Sciatic nerve (tissue), 2 donors: ENCODE measurements at places on chromosomes 5 and 9.

DNA sequence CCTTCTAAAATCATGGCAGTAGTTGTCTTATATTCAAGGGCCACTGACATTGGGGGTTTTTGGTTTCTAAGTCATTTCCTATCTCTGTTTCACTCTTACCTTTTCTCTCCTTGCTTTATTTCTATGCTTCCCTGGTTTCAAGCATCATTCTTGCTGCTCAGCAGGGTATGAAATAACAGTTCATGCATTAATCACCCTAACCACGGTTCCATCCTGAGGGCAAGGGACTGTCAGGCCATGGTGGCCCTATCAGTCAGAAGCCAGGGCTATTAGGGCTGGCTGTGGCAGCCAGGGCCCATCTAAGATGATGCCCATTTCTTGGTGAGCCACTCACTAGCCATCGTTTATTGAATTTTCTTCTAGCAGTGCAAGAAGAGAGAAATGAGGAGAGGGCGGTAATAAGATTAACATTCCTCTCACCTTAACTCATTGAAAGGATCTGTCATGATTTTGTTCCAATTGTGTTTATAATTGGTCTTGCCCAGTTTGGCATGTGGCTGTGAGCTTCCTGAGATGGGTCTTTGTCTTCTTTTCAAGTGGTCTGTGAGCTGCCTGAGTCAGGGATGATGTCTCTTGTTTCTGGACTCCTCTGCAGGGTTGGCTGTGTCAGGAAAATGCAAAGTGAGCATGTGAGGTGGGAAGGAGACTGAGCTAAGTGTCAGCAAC lies 45.2 kb downstream of the CYSTM1 start:
- DNase-seq = no peak

DNA sequence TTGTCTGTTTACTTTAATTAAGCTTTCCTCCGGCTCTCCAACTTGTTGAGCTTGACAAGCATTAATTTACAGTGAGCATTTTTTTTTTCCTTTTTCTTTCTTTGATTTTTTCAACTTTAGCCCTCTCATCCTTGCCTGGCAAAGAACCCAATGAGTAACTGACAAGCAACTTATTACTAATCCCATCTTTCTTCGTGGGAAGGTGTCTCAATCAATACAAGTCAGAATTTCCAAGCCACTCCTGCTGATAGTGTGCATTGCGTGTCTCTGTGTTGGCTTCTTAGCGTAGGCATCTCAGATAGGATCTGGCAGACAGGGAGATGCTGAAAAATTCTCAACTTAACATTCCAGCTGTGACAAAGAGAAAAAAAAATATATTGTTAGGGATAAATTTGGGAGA lies 527.7 kb upstream of the WWC1 start:
- DNase-seq = no peak

GRCh38 chr5:154242964-154243376 lies 52.4 kb downstream of the GALNT10 start:
- DNase-seq = no peak

DNA sequence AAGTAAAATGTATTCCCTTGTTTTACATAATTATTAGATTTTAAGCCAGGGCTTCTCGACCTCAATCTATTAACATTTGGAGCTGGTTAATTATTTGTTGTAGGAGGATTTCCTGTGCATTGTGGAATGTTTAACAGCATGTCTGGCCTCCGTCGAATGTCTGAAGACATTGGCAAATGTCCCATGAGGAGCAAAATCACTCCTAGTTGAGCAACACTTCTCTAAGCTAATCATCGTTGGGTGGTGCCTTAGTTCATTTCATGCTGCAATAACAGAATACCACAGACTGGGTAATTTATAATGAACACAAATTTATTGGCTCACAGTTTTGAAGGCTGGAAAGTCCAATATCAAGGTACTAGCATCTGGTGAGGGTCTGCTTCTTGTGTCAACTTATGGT lies 13.4 kb upstream of the VPS13A start:
- DNase-seq = no peak

DNA sequence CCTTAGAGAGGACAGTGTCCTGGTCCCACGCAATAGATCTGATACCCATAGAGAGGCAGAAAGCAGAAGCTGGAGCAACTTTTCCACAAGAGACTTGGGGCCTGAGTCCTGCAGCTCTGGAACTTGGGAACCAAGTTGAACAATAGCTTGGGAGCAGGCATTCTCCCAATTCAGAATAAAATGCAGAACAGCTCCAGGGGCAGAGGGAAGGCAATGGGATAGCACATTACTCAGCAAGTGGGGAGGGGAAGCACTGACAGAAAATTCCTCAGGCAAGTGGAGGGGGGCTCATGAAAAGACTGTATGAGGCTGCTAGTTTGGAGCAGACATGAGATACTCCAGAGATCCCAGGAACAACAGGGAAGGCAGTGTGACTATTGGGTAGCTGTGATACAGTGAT lies 513.6 kb downstream of the HINT1 start:
- DNase-seq = no peak

DNA sequence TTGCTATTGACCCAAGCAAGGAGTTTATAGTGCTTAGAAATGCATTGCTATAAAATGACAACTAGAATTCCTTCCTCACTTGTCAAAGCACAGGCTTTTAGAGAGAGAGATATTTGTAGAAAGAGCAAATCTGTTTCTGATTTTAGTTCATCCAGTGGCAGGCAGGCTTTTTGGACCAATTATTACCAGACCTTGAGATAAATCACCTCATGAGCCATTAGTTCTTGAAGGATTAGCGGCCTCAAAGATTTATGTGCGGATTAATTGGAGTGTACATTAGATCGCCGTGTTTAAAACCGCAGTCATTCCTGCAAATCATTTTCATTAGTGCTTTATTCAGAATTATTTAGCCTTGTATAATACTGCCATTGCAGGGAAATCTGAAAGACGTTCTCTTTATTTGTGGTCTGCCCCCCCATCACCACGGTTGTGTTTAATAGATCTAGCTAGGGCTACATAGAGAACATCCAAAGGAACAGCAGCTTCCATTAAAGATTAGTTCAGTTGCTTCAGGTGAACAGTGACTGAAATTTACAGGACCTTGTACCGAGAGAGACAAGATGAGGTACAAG lies 28.8 kb upstream of the TJP2 start:
- no peak for DNase-seq

DNA sequence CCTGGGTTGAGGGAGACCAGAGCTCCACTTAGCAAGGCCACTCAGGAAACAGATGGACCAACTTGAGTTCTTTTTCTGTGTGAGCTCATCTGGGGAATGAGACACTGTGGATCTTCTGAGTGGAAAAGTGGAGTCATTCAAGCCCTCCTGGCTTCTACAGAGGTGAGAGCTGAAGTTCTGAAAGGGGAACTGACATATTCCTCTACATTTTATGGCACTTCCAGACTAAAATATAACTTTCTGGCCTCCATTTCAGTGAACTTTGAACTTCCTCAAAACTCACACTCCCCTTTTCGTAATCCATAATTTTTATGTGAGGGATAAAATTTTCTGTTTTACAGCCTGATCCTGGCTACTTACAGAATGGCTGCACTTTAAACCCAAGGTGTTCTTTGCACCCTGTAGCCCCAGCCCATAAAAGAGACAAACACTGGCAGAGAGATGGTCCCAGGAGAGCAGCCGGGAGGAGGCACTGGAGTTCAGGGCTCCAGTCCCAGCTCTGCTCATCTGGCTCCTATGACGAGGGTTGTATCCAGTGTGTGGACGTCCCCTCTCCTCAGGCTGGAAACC lies 10.8 kb downstream of the SPAAR start:
- DNase-seq = no peak

- no peak for DNase-seq
Observed at GRCh38 chr9:105127863-105128220, 116.6 kb upstream of the SLC44A1 start.

DNA sequence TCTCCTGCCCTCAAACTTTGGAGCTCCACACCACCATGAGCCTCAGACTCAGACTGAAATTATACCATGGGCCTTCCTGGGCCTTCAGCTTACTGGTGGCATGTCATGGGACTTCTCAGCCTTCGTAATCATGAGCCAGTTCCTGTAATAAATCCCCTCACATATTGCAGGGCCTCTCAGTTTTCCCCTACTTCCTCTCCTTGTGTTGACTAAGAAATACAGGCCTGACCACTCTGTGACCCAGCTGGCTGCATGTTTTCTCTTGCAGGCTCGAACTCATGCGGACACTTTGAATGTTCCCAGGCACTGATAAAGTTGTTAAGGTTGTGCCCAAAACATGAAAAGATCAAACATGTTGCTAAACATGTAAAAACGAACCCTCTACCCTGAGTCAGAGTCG lies 26.2 kb upstream of the SHC3 start:
- no peak for DNase-seq

DNA sequence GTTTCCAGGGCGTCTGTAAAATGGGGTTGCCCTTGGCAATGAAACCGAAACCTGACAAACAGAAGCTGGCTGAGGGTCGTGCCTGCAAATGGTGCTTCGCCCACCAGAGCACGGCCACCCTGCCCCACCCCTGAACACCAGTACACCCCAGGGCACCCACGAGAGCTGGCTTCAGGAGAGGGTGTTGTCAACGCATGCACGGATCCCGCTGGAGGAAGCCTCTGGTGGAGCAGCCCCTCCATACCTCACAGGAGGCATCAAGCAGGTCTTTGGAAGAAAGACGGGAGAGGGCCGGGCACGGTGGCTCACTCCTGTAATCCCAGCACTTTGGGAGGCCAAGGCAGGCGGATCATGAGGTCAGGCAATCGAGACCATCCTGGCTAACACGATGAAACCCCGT lies 8.6 kb downstream of the SLC6A3 start:
- DNase-seq = no peak

GRCh38 chr5:179212870-179213269 lies 132.4 kb downstream of the ADAMTS2 start:
- no peak for DNase-seq

- DNase-seq = no peak
Observed at GRCh38 chr5:132233081-132233480, 5.4 kb upstream of the P4HA2 start.

GRCh38 chr5:33490071-33490665 lies 49.4 kb downstream of the TARS1 start:
- no peak for DNase-seq

DNA sequence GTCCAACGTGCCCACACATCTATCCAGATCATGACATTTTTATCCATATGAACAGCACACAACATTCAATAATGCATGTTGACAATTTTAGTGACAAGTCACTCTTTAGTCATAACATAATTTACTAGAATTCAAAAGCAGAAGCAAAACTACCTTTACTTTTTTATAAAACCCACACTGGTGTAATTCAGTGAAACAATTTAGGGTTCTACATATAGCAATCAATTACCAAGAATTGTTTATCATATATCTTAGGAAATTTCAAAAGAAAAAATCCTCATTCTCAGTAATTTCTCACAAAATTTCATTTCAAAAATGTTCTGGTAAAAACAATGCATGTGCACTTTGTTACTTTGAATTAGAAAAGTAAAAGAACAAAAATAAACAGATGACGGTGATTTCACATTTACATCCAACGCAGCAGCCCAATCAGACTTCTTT lies 12.6 kb downstream of the AUH start:
- DNase-seq = no peak
